LHCN-M2 (cell line): ENCODE measurements at places on chromosomes 1 and 21. TPM values are rescaled to one million over a fixed set of nuclear protein-coding genes. Genes with fewer than 3 reads are reported as not detected.

The LAMC2 gene
- total RNA-seq, result 2.0 and 3.5 TPM in 2 replicates

The AKNAD1 gene
- 0.58 and 2.7 TPM in 2 replicates for total RNA-seq

The PDC gene
- total RNA-seq, result not detected in 2 replicates

The SYT2 gene
- total RNA-seq, result not detected in 2 replicates

The TEX38 gene
- 0.17 TPM in 1 of 2 replicates, not detected in the other for total RNA-seq

GRCh38 chr21:31470896-31471694 is 127.0 kb upstream of the TIAM1 start:
- DNase-seq, result no peak

GRCh38 chr1:168136709-168137514 is at the start of gene GPR161:
TSS of gene GPR161 (minus strand) at chr1:168136930. CDS start at chr1:168104850, 32,080 bp downstream.
- DNase-seq, result peak; percentile 47

GRCh38 chr1:12405325-12406210 is 175.7 kb downstream of the VPS13D start:
- DNase-seq, result no peak

- no peak for DNase-seq
Observed at GRCh38 chr1:151516031-151516511, 4.9 kb downstream of the CGN start.

GRCh38 chr1:53592521-53592982 is 133.4 kb downstream of the DMRTB1 start:
- no peak for DNase-seq

DNA sequence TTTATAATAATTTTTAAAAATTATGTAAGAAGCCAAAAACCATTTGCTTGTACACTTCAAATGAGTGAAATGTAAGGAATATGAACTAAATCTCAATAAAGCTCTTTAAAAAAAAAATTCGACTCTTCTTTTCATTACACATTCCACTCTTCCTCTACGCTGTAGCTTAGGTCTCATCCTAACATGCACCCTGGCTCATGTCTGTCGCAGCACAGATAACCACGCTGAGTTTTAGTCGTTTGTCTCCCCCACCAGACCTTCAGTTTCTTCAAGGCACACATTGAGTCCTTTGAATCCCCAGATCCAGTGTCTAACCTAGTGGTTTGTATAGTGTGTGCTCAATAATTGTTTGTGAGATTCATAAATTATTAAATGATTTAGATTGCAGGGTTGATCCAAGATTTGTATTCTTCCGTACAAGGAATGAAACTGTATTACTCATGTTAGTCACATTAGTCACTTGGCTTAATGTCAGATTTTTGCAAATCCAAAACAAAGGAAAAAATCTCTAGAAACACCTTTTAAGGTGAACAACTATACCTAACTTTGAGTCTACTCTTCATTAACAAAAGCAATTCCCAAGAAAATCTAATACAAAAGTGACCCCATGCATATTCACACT is 57.3 kb downstream of the SLC25A24 start:
- peak; percentile 18 for DNase-seq

DNA sequence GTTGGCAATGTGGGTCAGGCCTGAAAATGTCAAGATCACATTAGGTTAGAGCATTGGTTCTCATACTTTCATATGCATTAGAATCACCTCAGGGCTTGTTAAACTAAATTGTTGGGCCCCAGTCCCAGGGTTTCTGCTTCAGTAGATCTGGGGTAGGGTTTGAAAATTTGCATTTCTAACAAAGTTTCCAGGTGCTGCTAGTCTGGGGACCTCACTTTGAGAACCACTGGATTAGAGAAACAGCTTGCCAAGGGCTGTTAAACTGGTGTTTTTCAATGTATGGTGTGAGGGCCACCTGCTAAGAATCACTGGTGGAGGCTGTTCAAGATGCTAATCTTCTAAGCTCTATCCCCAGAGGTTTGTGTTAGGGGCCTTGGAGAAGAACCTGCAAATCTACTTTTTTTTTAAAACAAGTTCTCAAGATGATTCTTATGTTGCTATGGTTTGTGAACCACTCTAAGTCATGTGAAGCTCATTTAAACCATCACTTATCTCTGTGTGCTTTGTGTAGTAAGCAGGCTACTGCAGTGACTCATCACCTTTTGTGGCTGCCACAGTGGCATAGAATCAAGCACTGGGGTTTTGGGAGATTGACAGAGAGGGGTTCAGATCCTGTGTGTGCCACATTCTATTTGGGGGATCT is 152.2 kb downstream of the S1PR1 start:
- DNase-seq, result no peak

DNA sequence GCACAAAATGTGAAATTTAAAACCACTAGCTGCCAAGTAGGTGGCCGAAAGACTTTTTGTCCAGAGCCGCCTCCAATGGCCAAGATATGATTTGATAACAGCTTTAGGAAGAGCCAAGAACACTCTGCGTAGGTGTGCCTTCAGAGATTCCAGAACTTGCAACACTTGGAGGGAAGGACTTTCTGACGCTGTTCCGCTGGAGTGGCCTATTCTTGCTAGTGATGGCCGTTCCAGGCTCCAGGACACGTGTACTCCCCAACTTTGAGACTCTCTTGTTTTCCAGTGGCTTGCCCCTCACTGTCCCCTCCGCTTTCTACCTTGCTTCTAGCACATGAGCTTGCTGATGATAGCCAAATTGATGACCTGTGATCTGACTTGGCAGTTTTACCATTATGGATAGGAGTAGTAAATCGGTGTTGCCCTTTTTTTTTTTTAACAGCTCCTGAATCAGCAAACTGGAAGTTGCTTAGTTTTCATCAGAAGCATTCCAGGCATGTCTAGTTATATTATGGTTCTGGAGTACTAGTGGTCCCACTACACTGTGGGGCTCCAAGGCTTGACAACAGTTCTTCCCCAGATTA is 1.0 kb downstream of the PRDX6 start:
- peak; percentile 71 for DNase-seq

- no peak for DNase-seq
Observed at GRCh38 chr1:159707472-159708260, 6.7 kb downstream of the CRP start.

DNA sequence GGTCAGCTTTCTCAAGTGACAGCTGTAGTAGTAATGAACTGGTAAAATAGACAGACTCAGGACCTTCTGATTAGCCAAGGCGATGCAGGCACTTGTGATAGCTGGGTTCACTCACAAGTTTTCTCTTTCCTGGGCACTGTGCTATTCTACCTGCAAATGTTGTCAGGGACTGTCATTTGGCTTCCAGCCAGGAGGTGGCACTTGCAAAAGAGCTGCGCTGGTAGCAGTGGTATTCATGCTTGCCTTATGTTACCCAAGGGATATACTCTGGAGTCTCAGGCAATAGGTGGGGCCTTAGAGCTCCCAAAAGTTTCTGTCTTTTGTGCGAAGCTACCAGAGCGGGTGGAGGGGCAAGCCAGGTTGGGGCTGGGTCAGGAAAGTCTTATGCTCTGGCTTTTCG is 23.5 kb downstream of the IFI44 start:
- DNase-seq, result no peak

- peak; percentile 4 for DNase-seq
Observed at GRCh38 chr1:152426731-152427130, 12.7 kb upstream of the CRNN start.

GRCh38 chr1:17606826-17607440 is 67.4 kb downstream of the ARHGEF10L start:
- DNase-seq, result peak; percentile 66

DNA sequence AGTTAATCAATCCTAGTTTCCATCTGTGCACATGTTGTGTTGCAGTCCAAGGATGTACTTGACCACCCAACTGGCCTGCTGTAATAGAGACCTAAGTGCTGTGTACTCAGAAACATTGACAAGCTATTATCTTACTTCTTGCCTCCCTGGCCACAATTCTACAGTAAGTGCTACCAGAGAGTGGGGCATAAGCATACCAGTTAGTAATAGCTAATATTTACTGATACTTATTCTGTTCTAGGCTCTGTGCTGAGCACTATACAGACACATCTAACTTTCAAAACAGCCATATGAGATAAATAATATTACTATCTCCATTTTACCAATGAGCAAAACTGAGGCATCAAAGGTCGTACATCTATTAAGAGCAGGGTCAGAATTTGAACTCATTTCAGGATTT is 49.5 kb upstream of the NPL start:
- DNase-seq, result no peak

- DNase-seq, result peak; percentile 24
Observed at GRCh38 chr1:23930861-23931490, 17.8 kb upstream of the CNR2 start.

- DNase-seq, result no peak
Observed at GRCh38 chr1:98824736-98825135, 163.2 kb downstream of the SNX7 start.

DNA sequence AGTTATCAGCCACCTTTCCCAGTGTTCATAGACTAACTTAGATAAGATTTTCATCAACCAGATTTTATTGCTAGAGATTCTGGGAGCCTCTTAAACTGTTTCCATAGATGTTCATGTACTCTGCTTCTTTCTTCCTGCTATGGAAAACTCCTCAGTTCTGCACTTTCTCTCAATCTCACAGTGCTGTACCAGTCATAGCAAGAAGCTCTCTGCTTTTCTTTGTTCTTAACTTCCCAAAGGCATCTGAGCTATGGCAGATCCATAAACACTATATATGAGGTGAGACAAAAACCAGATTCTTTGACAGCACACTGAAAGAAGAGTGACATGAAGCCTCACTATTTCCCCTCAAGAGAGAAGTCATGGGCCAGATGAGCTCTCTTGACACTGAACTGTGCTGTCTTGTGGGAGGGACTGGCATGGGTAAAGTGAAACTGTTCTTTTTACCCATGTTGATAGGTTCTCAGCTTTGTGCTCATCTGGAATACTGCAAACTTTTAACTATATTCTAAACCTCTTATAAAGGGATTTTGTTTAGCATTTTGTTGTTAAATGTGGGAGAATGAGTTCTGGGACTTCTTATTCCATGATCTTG is 64.2 kb upstream of the LYPLAL1 start:
- DNase-seq, result no peak

- no peak for DNase-seq
Observed at GRCh38 chr1:49187056-49187455, 410.4 kb upstream of the BEND5 start.

DNA sequence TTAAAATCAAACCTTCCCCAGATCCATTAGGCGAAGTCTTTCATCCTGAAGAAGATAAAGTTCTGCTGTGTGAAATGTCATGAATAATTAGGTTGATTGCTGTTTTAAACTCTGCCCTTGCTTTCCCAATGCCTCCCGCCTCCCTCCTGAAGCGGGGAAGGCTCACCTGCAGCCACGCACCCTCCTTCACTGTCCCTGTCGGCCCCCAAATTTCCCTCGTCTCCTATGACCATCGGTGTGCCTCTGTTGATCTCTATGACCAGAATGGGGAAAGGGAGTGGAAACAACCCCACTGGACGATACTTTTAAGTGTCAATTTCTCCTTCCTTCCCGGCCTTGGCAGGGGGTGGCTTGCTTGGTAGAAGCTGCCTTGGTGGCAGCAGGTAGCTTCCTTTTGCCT is 35.1 kb downstream of the LHX4 start:
- DNase-seq, result no peak

GRCh38 chr1:162687870-162688269 is 55.6 kb downstream of the DDR2 start:
- no peak for DNase-seq

- DNase-seq, result peak; percentile 43
Observed at GRCh38 chr1:119674111-119674526, 26.1 kb upstream of the ZNF697 start.

DNA sequence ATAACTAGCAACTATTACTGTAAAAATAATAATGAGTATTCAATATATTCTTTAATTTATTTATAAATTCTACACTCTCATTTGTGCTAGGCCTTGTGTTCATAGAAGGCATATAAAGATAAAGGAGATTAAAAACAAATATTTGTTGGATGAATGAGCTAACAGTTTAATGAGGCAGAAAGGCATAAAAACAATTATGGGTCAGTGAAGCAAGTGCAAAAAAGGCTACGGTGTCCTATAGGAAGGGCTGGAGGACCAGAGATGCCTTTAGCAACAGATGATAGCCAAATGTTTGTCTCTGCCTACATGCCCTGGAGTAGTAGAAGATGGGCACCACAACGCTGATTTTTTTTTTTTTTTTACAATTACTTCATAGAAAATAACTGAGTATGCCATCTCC is 45.7 kb downstream of the PTGS2 start:
- no peak for DNase-seq

DNA sequence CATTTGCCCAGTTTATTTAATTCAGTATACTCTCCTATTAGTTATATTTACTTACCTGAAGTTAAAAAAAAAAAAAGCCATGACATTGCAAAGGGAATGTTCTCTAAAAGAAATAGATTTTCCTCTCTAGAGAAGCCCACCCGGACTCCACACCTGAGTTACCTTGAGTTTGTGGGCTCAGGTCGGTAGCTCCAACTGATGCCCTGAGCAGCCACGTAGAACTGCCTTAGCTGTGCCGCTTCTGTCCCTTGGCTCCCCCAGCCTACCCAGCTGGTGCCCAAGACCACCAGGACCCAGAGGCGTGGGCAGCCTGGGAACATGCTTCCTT is 250 bp downstream of the F5 start:
- DNase-seq, result no peak

DNA sequence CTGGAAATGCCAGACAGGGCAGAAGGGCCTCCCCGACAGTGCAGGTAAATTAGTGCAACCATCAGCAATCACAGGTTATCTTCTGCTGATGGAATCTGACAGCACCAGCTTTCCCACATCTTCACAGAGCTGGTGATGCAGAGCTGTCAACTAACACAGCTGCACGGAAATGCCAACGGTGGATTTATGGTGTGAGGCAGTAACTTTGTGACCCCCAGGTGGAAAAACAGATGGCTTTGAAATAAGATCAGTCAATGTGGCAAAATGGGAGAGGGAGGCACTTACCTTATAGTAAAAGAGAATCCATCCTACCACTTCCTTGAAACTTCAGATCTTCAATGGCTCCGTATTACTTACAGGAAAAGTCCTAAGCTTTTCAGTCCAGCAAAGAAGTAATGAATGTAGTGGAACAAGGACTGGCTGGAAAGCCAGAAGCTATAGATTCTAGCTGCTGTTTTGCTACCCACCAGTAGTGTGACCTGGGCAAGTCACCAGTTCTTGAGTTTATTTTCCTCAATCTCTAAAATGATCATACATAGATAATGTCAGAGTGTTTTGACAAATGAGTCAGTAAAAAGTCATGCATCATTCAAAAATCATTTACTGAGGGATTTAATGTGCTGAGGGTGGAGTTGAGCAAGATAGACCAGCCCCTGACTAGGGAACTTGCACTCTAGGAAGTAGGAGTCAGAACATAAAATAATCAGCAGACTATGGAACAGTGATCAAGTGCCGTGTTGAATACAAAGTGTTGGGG is 245.7 kb upstream of the JUN start:
- peak; percentile 37 for DNase-seq

DNA sequence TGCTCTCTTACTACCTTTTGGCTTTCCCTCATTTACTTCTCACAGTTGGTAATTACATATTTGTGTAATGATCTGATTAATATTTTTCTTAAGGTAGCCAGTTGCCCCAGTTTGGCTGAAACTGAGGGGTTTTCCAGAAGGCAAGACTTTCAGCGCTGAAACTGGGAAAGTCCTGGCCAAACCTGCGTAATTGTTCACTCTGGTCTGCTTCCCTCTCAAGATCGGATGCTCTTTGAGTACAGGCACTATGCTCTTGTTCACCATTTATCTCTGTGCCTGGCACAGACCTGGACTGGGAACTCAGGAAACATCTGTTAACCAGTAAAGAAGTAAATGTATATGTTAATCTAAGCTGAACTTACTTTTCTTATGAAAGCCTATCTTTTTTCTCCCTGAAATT is 209.6 kb upstream of the HOOK1 start:
- DNase-seq, result no peak
